Fibroblast of skin of abdomen (primary cell): ENCODE measurements at places on chromosomes 7 and 10.

DNA sequence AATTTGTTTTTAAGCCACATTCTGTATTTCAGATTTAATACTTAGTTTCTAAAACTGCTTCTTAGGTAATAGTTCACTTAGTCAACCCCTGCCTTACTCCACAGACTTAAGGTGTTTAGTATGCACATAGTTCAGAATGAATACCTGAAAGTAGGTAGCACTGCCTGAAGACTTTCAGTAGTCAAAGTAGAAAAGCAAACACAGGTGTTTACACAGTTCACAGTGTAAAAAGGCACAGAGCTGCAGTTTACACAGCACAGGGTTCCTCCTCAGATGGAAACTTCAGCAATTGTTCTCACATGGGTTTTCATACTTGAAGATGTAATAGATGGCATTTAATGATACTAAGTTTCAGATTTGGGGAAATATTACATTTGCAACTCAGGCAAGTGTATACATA, 3.1 kb upstream of the PKD1L1 start:
- no peak for DNase-seq

- DNase-seq: peak; percentile 19
Observed at GRCh38 chr7:134184767-134185166, 57.6 kb downstream of the LRGUK start.

- no peak for DNase-seq
Observed at GRCh38 chr10:15232279-15232678, 63.8 kb upstream of the NMT2 start.

DNA sequence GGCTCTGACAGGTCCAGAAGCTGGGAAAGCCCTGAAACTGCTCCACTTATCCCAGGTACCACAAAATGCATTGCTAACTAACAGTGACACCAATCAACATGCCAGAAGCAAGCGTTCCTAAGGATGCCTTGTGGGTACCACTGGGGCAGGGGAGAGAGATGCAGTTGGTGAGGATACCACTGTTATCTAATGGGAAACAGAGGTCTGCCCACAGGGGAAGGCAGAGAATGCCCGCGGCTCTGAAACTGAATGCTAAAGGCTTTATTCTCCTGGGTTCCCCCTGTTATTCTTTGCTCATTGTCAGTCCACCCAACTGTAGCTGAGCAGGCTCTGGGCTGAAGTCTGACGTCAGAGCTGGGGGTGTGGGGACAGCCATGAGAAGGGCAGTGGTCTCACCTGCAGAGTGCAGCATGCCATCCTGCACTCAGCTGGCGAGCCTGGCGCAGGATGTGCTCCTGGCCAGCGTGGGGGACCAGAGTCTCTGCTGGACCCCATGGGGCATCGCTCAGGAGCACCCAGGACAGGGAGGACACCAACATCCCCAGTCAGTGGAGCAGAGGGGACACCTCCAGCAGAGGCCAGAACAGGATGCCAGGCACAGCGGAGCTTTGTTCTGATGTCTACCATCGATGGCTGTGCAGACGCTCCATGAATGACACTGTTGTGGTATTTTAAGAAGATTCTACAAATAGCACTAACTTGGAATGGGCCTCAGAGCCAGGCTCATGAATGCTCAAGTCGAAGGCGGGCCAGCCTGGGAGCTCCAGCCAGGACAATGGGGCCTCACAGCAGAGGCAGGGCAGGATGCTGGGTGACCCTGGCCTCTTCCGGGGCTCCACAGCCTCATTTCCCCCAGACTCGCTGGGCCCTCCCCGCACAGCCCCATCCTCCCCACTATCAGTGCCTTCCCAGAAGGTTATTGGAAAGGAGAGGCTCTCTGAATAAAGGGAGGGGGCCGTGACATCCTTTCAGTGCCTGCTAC, 95.8 kb downstream of the ARHGAP22 start:
- DNase-seq: no peak

DNA sequence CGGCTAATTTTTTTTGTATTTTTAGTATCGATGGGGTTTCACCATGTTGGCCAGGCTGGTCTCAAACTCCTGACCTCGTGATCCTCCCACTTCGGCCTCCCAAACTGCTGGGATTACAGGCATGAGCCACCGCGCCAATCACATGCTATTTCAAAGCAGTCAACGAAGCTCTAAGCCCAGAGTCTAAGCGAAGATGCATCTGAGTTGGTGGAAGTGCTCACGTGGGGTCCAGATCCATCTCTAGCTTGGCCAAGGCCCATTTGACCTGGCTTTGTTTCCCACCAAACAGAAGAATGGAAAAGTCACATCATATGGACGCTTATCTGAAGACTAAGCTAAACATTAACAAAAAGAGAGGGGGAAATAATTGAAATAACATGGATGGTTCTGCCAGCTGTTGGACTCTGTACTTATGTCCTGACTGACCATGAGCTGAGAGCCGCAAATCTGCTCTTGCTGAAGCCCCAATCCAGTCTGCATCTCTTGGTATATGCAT, 3.8 kb upstream of the GTF2I start:
- DNase-seq: no peak

GRCh38 chr10:100866010-100866409, 46.8 kb upstream of the SLF2 start:
- no peak for DNase-seq

- peak; percentile 23 for DNase-seq
Observed at GRCh38 chr10:55631071-55631654, 729.9 kb downstream of the ZWINT start.

DNA sequence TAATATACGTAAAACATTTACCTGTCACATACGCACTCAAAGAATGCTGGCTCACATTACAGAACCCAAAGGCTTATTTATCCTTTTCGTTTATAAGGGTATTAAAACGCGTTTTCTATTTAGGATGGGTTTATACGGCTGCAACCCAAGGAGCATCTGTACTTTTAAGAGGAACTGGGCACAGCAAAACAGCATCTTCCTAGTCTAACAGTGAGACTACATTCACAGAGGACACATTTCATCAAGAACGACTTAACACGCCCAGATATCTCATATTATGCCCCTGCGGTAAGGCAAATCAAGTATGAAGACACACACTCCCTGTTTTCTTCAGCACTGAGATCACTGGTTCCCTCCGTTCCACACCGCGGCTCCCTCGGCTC, 533 bp upstream of the DMTF1 start:
- DNase-seq: no peak

- no peak for DNase-seq
Observed at GRCh38 chr7:68470836-68471435, 1127.3 kb upstream of the AUTS2 start.

GRCh38 chr10:72886621-72887020, 6.9 kb upstream of the OIT3 start:
- no peak for DNase-seq

GRCh38 chr7:27459021-27459730, 203.5 kb downstream of the HIBADH start:
- DNase-seq: peak; percentile 28

DNA sequence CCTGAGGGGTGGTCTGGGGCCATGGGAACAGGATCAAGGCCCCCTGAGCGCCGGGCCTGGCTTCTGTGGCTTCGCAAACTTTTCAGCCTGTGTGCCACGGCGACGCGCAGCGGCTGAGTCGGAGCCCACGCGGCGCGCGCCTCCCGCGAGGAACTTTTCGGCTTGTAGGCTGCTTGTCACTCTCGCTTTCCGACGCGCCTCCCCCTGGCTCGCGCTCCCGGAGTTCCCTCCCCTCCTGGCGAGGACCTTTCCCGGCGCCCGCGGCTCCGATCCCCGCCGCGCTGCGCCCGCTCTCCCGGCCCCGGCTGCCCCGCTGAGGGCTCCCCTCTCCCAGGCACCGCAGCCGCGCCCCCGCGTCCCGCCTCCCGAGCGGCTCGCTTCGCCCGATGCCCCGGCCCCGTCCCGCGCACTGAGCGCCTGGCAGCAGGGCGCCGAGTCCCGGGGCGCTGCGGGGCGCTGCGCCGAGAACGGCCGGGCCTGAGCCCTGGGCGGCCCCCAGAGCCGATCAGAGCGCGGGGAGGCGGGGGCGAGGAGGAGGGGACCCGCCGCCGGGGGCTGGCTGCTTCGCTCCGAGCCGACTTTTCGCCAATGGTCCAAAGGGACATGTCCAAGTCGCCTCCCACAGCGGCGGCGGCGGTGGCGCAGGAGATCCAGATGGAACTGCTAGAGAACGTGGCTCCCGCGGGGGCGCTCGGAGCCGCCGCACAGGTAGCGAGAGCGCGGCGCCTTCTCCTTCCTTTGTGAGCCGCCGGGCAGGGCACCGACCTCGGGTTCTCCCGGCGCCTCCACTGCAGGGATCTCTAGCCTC, at the start of gene CACNB2:
TSS of gene CACNB2 (plus strand) at position 276 of the 808 bp plus-strand sequence.
- peak; percentile 32 for DNase-seq

GRCh38 chr7:1693991-1694524, 24.0 kb downstream of the ELFN1 start:
- peak; percentile 72 for DNase-seq

DNA sequence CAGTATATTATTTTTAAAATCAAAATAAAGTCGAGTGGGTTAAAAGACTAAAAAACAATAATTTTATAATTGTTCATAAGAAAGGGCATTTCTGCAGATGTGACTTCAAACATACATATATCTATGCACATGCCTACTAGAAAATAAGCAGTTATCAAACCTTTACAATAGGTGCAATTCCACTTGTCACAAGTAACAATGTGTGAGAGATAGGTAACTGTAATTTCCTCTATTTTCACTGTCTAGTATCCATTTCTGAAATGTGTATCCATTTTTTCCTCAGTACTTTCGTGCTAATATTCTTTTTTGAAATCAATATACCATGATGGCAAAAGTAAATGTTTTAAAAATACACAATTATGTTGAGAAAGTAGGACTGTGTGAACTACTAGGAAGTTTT, 96.9 kb upstream of the GNAI1 start:
- no peak for DNase-seq

GRCh38 chr10:125014836-125015355, 73.0 kb downstream of the ZRANB1 start:
- no peak for DNase-seq

GRCh38 chr7:12481722-12482121, 78.1 kb upstream of the VWDE start:
- DNase-seq: no peak

DNA sequence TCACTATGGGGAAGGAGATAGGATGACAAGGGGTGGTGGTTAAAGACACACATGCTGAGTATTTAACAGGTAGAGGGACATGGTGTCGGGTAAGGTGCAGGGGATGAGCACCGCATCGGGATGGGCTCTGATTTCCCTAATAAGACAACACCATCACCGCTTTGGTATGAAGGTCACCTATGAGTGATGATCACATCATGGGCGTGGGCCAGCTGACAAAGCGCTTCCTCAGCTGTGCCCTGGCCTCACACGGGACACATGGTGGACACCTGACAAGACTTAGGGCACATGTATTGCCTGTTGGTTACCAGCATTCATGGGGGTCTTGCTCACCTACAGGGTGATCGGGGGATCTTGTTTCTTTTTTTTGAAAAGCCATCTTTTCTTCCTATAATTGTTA, 12.8 kb downstream of the C7orf57 start:
- DNase-seq: no peak

DNA sequence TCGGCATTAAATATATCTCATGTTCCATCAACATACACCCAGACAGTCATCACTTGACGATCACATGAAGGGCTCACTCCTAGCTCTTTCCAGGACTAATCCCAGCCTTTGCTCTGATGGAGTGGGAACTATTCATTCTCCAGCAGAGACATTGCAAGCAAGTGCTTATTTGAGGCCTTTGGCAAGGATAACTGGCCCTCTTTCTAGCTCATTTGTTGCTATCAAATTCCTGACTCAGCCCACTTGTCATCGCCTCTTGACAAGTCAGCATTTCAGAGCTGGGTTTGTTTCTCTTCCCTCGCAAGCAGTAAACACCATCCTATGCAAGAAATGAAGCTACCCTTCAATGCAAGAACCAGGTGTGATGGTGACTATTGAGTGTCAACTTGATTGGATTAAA, 1165.7 kb upstream of the AUTS2 start:
- peak; percentile 59 for DNase-seq

DNA sequence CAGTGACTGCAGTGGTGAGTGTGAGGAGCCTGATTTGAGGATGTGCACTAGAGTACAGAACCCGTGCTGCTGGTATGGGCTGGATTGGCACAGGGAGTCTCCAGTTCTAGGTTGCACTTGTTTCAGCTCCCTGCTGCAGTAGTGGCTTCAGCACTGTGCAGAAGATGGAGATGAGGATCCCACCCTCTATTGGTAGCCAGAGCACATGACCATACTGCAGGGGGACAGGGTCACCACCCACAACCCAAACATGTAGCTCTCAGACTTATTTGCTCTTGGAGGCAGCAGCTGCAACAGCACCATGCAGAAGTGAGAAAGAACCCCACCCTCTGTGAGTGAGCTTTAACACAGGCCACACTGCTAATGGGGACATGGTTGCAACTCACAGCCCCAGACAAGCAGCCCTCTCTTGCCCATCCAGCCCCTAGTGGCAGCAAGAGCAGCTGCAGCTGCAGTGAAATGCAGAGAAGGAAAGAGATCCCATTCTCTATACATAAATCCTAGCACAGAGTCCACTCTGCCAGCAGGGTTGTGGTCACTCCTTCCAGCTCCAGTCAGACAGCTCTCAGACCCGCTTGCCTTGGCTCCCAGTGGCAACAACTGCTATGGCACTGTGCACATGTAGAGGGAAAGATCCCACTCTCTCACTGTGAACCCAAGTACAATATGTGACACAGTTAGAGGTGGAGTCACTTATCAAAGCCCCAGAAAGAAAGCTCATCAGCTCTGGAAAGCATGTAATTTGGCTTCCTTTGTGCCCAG, 51.4 kb upstream of the SCIN start:
- no peak for DNase-seq

DNA sequence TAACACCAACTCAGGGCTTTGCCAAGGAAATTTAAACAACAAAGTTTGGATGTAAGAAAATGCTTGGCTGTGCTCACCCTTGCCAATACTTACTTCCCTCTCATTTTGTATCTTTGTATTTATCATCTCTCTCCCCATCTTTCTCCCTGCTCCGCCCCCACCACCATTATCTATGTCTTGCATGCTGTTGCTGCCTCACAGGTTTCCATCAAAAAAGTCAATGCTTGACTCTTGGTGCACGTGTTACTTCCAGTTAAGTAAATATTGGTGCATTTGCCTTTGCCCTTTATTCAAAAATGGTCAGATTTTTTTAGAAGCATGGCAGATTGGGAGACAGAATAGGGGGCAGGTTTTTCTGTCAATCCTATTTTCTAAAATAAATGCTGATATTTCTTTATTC, 626.0 kb downstream of the ACTR3B start:
- no peak for DNase-seq

DNA sequence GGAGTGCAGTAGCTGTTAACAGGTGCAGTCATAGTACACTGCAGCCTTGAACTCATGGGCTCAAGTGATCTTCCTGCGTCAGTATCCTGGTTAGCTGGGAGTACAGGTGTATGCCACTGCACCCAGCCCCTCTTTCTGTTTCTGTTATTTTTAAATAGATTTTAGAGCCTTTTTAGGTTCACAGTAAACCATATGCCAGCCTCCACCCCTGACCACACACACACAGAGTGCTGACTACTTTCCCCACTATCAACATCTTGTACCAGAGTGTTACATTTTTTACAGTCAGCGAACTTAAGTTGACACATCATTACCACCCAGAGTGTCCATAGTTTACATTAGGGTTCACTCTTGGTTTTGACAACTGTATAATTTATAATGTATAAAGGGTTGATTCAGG, 32.1 kb downstream of the MARCHF5 start:
- no peak for DNase-seq

- DNase-seq: no peak
Observed at GRCh38 chr7:74606909-74607510, 50.5 kb upstream of the GTF2I start.

- DNase-seq: no peak
Observed at GRCh38 chr7:98086281-98086718, 20.4 kb upstream of the LMTK2 start.
